ENCODE measurements at places on chromosomes 16 and 17. TPM values are rescaled to one million over a fixed set of nuclear protein-coding genes. Genes with fewer than 3 reads are reported as not detected.

The BEAN1 gene
- total RNA-seq, result not detected

The P2RX1 gene
- total RNA-seq, result 1.1 TPM

The KRT10 gene
- 53.7 TPM for total RNA-seq

The NPIPA5 gene
- total RNA-seq, result 32.4 TPM

The MMP28 gene
- total RNA-seq, result 15.2 TPM

The SOX15 gene
- 0.93 TPM for total RNA-seq

The GP2 gene
- not detected for total RNA-seq

The CPSF4L gene
- total RNA-seq, result not detected

The ZNF594 gene
- total RNA-seq, result 32.5 TPM

The KRTAP3-1 gene
- total RNA-seq, result not detected

The GP1BA gene
- total RNA-seq, result not detected

- DNase-seq, result no peak
Observed at GRCh38 chr16:69309316-69309715, 1.8 kb upstream of the VPS4A start.

GRCh38 chr16:70708366-70709246 is 22.8 kb upstream of the MTSS2 start:
- no peak for DNase-seq

DNA sequence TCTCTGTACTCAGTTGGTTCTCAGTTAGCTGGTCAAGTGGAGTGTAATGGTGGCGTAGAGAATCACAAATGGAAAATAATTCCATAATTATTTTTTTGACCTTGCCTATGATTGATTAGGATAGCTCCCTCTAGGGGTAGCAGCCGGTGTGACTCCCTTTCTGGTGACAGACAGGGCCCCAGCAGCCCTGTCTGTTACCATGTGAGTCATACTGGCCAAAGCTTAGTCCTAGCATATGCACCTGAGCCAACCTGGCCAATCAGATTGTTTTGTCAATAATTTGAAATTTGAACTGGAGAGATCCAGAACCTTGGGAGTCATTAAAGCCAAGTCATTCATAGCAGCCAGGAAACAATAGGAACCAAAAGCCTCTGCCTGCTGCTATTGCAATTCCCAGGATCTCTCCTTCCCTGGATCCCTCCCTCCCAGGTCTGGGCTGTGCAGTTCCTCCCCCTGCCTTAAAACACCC is 5.6 kb downstream of the PNPO start:
- DNase-seq, result peak; percentile 48

- DNase-seq, result no peak
Observed at GRCh38 chr16:66703406-66704215, 7.1 kb upstream of the CMTM4 start.

- no peak for DNase-seq
Observed at GRCh38 chr17:81426393-81427172, 31.3 kb downstream of the BAHCC1 start.

- DNase-seq, result no peak
Observed at GRCh38 chr16:1308036-1308976, 1.1 kb upstream of the UBE2I start.

- no peak for DNase-seq
Observed at GRCh38 chr16:27450196-27450549, 48.2 kb downstream of the IL21R start.

- DNase-seq, result no peak
Observed at GRCh38 chr16:84063980-84064379, 21.4 kb upstream of the SLC38A8 start.

DNA sequence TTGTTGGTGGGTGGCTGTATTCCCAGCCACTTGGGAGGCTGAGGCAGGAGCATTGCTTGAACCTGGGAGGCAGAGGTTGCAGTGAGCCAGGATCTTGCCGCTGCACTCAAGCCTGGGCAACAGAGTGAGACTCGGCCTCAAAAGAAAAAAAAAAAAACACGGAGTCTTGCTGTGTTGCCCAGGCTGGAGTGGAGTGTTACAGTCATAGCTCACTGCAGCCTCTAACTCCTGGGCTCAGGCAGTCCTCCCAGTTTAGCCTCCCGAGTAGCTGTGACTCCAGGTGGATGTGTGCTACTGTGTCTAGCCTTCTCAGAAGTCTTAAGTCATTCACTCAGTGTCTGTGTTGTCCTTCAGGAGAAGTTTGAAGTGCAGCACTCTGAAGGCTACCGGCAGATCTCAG is 27.4 kb downstream of the NDE1 start:
- no peak for DNase-seq

DNA sequence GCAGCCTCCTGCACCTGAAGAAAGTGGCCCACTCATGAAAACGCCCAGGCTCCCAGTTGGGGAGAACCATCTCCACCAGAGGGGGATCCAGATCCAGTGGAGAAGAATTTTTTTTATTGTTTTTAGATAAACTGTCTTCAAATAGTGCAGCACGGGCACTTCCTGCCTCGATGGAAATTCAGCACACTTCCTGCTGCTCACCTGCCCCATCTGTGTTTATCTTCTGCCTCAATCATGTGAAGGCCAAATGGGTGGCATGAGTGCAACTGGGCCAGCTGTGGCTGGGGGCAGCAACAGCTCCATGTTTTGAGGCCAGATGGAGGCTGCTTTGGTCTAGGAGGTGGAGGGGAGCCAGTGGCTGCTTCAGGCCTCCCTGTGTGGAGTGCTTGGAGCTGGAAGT is 75.9 kb upstream of the WSB1 start:
- DNase-seq, result no peak

GRCh38 chr17:17812211-17813054 is 24.4 kb downstream of the SREBF1 start:
- DNase-seq, result peak; percentile 82

GRCh38 chr16:19517424-19518089 is 4.3 kb downstream of the GDE1 start:
- DNase-seq, result no peak

GRCh38 chr16:51607201-51607651 is 456.2 kb upstream of the SALL1 start:
- DNase-seq, result no peak

DNA sequence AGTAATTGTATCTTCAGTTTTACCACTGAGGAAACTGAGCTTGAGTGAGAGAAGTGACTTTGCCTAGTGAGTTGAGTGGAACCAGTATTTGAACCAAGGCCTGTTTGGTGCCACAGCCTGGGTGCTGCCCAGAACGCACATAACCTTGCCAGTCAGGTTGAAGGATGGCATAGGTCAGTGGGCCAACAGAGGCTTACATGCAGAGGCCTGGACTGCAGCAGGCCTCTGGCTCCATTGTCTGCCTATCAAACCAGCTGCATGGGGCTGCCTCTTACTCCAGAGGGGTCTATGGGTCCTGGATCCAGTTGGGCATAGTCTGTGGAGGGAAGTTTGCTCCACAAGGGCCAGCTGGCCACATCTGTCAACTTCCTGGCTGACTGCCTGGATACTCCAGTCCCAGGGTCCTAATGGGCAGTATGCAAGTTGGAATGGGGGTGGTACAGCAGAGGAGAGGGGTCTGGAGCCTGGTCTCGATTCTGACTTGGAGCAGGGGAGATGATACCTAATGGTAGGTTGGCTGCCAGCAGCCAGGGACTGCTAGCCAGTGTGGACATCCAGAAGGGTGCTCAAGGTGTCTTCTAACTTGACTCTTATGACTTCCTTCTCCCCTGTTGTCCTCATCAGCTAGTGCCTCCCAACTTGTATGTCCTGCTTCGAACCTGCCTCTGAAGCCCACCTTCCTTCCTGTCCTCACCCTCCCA is 11.1 kb upstream of the RNF112 start:
- DNase-seq, result no peak

DNA sequence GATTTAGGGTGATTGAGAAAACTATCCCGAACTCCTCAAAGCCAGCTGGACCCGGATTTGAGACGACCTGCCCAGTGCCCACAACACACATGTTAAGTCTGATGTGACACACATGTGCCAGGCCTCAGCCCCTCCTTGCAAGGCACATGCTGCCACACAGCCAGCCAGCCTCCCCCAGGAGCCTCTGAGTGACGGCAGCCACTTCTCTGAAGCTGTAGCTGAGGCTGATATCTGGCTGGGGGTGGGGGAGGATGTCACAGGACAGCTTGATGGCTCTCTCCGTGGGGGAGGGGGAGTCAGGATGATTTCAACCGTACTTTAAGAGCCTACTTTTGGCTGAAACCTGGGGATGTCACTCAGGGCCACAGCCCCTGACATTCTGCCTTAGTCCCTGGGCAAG is 40.9 kb downstream of the SRCIN1 start:
- DNase-seq, result no peak

DNA sequence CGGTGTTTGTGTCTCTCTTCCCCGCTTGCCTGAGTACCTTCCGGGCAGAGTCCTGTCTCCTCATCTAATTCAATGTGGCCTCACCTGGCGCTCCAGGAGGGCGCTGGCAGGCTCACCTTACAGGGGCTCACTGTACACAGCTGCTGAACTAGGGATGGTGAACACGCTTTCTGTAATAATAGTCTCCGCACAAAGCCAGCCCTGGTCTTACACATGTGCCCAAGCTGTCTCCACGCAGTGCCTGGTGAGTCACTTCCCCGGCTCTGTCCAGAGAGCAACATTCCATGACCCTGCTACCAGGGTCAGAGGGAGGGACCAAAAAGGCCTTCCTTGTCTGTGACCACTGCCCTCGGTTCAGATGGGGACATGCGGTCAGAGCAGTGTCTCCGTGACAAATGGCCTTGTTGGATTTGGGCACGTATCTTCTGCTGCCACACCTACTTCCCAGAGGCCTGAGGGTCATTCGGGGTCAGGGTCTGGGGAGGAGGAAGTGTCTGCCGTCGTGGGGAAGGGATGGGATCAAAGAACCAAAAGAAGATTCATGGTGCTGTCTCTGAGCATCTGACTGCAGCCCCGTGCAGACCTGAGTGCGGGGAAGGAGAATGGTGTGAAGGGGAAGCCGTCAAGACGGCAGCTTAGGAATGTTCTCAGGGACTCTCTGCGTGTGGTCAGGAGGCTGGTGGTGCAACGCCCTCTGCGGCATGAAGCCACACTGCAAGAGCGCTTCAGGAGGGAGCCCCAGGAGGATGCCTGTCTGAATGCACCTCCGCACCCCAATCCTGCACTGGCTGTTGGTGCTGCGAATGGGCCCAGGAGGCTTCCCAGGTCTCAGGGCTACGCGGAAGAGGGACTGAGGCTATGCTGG is 68.8 kb downstream of the IL21R start:
- no peak for DNase-seq

GRCh38 chr17:65523411-65523810 is 38.0 kb downstream of the AXIN2 start:
- DNase-seq, result no peak

DNA sequence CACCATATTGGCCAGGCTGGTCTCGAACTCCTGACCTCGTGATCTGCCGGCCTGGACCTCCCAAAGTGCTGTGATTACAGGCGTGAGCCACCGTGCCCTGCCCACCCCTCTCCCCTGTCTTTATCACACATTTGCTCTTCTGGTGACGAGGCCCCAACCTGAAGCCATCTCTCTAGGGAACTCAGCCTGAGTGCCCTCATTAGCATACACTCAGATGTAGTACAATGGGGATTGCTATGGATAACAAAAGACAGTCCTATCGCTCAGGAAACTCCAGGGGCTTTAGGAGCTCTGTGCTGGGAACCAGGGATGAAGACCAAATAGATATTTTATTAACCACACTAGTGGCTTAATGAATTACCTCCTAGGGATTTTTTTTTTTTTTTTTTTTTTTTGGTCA is 100.7 kb downstream of the MARF1 start:
- no peak for DNase-seq

DNA sequence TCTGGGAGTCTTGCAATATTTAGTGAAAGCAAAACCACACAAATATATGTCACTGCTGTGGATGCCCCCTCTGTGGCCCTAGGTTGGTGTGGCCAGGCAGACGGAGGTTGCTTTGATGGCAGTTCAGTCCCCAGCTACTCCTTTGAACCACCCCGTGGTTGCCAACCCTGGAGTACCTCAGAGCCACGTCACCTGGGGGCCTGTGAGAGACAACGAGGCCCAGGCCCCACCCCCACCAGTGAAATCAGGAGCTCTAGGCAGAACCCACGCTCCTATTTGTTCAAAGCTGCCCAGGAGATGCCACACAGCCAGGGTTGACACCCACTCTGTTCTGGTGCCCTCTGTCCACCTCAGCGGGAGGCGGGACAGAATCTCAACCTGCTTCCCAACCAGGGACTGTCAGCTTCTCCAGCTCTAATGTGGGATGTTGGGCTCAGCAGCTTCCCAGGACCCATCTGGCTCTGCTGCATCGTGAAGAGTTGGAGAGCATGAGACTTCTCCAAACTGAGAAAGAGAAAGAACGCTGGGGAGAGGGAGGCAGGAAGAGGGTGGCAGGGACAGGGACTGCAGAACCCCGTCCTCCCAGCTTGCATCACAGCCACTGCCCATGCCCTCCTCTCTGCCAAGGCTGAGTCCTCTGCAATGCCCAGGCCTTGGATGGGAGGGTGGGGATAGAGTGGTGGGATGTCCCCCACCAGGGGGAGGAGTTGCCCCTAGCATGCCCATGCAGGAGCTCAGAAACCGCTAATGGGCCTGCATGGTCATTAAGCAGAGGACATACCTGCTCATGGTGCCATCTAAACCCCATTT is 81.8 kb downstream of the C16orf78 start:
- DNase-seq, result no peak

DNA sequence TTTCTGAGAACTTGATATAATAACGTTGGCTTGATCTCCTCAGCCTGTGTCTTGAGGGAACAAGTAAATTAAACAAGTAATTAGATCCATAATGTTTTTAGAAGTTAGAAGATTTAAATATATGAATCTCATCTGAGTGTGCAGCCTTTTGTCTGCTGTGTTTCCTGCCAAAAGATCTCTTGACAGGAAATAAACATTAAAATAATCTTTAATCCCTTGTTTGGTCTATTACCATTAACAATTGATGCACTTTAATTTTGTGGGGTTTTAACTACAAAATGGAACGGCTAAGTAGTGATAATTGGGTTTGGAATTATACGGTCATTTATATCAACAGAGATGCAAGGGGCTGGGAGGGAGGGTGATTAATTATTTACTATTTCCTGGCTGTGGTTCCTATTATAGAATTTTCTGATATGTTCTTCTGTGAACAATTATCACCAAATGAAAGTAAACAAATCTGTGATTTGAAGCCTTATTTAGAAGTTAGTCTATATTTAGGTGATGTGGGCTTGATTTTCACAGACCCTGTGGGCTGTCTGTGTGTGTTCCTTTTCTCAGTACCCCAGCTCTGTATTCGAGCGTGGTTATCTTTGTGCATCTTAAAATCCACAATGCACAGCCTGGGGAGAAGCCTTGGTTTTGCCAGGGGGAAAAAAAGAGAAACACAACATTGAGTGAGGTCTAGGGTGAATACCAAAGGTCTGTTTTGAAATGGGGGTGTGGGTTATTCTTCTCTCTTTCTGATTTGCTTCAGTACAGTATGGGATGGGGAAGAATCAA is 556.1 kb downstream of the WWOX start:
- no peak for DNase-seq

- DNase-seq, result no peak
Observed at GRCh38 chr16:9258423-9259051, 167.1 kb downstream of the HAPSTR1 start.

Data from naive thymus-derived CD8-positive, alpha-beta T cell (primary cell).